Naive thymus-derived CD4-positive, alpha-beta T cell (primary cell): ENCODE measurements at places on chromosomes 5 and 9.

DNA sequence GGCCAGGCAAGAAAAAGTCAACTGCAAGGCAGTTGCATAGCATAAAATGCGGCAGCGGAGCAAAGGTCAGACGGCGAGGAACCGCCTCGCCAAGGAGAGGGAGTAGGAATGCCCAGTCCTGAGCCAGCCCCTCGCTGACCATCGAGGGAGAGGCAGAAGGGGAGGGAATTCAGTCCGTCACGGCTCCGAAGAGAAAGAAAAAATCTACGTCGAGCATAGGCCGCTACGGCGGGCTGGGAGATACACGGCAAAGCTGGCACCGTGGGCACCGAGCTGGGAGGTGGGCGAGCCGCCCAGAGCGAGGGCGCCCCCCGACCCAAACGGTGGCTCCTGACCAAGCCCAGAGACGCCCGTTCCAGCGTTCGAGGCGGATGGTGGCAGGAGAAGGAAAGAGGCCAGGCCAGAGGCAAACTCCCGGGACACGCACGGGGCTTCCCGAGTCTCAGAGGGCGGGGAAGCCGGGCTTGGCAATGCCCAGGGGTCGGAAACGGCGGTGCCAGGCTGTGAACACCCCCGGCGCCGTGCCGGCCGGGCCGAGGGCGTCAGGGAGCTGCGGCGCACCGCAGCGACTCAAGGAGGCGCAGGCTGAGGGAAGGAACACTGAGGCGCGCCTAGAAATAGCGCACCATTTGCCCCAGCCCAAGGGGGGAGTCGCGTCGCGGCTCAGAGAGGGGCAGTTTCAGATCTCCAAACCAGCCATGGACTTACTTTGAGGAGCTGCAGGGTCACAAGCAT, 518 bp downstream of the SPRY4 start:
- DNase-seq: no peak

GRCh38 chr5:135833961-135834638, 363 bp upstream of the SLC25A48 start:
- no peak for DNase-seq

DNA sequence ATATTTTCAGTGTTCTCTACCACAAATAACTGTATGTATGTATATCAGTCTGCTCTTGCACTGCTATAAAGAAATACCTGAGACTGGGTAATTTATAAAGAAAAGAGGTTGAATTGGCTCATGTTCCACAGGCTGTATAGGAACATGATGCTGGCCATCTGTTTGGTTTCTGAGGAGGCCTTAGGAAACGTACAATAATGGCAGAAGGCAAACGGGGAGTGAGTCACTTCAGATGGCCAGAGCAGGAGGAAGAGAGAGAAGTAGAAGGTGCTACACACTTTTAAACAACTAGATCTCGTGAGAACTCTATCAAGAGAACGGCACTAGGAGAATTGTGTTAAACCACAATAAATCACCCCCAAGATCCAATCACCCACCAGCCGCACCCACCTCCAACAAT, 121.7 kb downstream of the ADAMTS6 start:
- DNase-seq: no peak

GRCh38 chr5:103258957-103259704, 568 bp downstream of the MACIR start:
- DNase-seq: peak; percentile 75

DNA sequence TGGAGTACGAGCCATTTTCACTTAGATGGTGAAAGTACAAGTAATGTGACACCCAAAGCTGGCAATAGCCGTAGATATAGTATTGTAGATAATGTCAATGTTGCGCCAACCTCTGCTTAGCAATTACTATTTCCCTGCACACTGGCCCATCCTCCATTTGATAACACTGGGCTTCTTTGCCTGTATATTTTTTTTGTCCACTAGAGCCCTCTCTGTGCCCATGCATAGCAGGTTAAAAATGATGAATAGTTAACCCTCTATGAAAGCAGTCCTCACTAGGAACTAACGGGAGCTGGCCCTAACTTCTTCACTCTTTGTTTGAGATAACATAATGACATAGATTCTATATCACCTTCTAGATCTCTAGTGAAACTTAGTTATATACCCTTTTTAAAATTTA, 416.8 kb downstream of the TUSC1 start:
- DNase-seq: no peak
